ENCODE measurements at places on chromosomes 2 and 18. TPM values are rescaled to one million over a fixed set of nuclear protein-coding genes. Genes with fewer than 3 reads are reported as not detected.

Gene PLEK
- polyA plus RNA-seq, result 1.6 TPM

Gene MARCHF4
- polyA plus RNA-seq, result not detected

Gene TMEM169
- polyA plus RNA-seq, result 0.62 TPM

Gene SCN7A
- 1.9 TPM for polyA plus RNA-seq

Gene AMER3
- 0.11 TPM for polyA plus RNA-seq

Gene MRO
- polyA plus RNA-seq, result 0.85 TPM

Gene PDIA6
- polyA plus RNA-seq, result 71.5 TPM

Gene DNAH7
- 0.09 TPM for polyA plus RNA-seq

Gene UGP2
- 171 TPM for polyA plus RNA-seq

Gene DES
- polyA plus RNA-seq, result 18.9 TPM

Gene MAL
- 1.8 TPM for polyA plus RNA-seq

Gene POTEE
- polyA plus RNA-seq, result not detected
